ENCODE measurements at places on chromosomes 13 and 19.
A peak's percentile ranks its signal among the peaks of the same experiment; 100 is the strongest.

DNA sequence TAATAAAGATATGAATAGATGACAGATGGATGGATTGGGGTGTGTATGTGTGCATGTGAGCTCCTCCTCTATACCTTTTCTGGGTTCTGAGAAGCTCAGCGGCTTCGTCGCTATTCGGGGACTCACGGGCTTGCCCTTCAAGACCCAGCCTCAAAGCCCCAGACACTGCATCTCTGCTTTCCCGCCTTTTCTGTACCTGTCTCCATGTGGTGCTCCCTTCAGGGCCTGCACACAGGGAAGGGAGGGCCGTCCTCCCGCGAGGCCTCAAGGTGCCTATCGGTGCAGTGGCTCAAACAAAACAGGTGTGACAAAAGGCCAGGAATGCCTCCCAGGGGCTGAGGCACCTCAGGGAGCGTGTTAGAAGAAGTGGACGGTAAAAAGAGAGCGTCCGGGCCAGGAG lies 16.2 kb downstream of the KRTDAP start:
- DNase-seq: no peak

GRCh38 chr13:27516103-27516502 lies 65.7 kb upstream of the MTIF3 start:
- no peak for DNase-seq

DNA sequence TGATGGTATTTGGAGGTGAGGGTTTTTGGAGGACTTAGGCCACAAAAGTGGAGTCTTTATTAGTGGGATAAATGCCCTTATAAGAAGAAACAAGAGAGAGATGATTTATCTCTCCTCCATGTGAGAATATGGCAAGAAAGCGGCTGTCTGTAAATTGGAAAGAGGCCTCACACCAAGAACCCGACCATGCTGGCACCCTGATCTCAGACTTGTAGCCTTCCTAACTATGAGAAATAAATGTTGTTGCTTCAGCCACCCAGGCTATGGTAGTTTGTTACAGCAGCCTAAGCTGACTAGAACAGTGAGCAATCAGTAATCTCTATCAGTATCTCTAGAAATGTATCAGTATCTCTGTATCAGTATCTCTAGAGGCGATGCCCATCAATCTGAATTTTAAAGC lies 287.1 kb downstream of the OXGR1 start:
- no peak for DNase-seq

- peak; percentile 46 for DNase-seq
Measured at GRCh38 chr13:52846567-52847321, 1.7 kb downstream of the PCDH8 start.

DNA sequence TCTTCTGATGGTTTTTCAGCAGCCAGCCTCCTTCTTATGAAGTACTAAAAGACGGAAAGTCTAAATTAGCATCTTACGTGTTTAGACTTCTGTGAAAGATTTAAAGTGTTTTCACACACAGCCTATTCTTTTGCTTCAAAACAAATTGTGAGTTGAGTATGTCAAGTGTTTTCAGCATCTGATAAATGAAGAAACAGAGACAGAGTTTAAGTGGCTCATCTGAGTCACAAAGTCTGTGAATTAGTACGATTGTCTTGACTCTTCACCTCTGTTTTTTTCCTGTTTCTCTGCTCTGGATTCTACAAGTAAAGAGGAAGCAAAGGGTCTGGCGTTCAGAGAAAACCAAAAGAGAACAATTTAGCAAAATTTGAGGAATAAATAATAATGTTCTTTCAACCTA lies 116.4 kb downstream of the FRY start:
- no peak for DNase-seq
